ENCODE measurements at places on chromosomes 2 and 18.

GRCh38 chr2:238636269-238637073 is 209.7 kb downstream of the ASB1 start:
- DNase-seq, result no peak

DNA sequence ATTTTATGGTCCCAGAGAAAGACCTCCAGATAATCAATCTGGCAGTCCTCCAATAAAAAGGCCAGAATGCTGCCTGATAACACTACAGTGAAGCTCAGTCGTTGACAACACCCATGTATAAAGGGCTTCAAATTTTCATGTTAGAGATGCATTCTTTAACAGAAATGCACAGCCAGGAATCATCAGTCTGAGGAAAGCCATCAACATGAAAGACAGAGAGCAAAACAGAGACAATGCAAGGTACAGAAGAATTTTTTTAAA is 13.8 kb downstream of the BABAM2 start:
- DNase-seq, result no peak

DNA sequence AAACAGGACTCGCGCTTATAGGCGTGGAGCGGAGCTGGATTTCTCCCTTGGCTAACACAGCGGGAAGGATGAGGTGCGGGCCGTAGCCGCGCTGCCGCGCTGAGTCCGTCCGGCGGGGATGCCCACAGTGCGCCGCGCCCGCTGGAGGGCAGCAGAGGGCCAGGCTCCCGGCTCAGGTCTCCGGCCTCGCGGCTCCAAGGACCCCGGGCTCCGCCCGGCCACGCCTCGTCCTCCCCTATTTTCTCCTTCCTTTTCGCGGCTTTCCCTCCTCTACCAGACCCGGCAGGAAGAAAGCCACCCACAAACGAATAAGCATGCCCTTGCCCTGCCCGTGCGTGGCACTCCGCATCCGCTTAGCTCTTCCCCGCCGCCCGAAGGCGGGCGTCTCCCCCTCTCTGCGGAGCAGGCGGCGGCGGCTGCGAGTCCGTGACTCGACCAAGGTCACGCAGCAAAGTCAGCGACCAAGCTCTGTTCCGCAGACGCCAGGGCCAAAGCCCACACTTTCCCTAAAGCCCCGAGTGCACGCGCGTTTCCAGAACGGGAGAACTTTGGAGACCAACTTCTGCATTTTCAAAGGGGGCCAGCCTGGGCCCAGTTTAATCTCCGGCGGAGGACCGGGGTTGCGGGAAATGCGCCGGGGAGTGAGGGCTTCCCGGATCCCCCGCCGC is 48.5 kb downstream of the KCNIP3 start:
- DNase-seq, result peak; percentile 82

DNA sequence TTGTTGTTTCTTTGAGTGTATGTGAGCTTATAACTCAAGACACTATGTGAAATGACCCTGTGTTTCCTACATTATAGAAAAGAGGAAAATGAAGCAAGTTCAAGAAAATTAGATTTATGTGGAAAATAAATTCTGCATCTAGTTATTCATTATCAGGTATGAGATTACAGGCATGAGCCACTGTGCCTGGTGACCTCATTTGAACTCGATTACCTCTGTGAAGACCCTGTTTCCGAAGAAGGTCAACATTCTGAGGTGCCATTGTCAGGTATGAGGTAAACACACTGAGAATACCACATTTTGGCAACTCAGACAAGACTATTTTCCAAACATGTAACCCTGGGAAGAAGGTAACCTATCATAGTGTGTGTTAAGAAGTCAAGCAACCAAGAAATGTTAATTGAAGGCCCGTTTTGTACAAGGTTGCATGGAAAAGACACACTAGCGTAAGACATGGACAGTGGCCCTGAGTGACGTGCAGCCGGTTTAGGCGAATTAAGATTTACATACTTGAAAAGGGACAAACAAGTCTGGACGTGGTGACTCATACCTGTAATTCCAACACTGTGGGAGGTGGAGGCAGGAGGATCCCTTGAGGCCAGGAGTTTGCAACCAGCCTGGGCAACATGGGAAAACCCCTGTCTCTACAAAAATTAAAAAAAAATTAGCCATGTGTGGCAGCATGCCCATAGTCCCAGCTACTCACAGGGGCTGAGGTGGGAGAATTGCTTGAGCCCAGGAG is 186.6 kb downstream of the NEDD4L start:
- DNase-seq, result no peak

DNA sequence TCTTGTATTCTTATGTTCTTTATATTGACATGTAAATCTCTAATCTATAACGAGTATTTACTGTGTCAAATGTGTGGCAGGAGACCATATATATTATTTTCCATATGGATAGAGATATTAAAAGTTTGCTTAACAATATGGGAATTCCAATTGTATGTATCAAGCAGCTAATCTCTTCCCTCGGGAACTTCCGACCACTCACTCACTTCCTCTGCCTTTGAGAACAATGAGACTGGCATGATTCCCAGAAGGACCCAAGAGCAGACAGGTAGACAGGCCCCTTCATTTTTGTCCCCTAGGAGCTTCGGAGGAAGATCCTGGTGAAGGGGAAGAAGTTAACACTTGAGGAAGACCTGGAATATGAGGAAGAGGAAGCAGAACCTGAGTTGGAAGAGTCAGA is 24.1 kb downstream of the PLCD4 start:
- no peak for DNase-seq

DNA sequence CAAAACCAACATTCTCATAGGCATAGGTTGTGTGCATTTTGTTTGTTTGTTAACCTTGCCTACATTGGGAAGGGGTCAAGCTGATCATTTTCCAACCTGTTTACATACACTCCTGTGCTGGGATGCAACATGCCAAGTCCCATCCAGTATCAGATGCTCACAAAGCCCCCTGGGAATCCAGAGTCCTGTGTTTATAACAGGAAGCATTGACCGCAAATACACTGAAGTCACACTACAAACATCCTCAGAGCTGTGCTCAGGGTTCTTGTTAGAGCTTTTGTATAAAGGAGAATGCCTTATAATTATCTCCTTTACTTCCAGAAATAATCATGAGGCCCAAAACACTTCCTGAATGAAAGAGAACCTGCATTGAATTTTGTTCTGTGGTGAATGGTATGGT is 488.7 kb upstream of the TCF4 start:
- DNase-seq, result no peak

DNA sequence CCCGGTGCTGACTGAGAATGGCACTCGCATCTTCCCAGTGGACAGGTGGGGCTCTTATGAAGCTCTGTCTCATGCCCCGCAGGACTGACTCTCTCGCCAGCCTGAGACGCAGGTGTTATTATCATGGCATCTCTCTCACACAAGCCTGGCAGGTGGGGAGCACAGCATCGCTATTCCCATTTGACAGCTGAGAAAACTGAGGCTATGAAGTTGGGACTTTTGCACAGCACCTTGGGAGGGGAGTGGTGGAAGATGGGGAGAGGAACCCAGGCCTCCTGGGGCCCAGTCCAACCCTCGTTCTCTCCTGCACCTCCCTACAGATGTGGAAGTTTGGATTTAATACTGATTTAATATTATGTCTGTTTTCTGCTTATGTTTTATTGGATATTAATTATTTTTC is 9.0 kb upstream of the NTSR2 start:
- DNase-seq, result no peak

GRCh38 chr2:208297961-208298360 is 31.9 kb downstream of the PIKFYVE start:
- DNase-seq, result no peak

DNA sequence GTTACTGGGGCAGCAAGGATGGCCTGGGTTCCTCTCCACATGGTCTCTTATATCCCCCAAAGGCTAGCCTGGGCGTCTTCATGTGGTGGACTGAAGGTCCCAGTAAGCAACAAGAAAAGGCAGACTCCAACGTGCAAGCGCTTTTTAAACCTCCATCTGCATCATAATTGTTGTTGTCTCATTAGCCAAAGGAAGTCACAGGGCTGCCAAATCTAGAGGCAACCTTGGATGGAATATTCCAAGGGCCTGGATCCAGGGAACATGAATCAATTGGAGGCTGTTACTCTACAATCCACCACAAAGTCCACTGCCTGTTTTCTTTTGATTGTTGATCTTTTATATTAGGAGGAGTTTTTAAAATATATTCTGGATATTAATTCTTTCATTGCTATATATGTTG is 118.8 kb downstream of the SH3RF3 start:
- DNase-seq, result no peak

DNA sequence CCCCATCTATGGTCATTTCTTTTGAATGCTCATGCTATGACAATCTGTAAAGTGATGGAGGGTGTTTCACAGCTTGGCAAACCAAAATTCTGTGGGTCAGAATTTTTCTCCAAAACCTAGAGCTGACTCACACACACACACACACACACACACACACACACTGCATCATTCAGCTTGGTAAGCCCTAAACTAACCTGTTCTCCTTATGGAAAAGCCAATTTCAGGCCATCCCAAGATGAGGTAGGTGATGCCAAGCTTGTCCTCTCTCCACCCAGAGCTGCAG is 45.0 kb upstream of the NRP2 start:
- DNase-seq, result no peak

- no peak for DNase-seq
These were observed 131.6 kb upstream of the MSH6 start for GRCh38 chr2:47651296-47651695.

DNA sequence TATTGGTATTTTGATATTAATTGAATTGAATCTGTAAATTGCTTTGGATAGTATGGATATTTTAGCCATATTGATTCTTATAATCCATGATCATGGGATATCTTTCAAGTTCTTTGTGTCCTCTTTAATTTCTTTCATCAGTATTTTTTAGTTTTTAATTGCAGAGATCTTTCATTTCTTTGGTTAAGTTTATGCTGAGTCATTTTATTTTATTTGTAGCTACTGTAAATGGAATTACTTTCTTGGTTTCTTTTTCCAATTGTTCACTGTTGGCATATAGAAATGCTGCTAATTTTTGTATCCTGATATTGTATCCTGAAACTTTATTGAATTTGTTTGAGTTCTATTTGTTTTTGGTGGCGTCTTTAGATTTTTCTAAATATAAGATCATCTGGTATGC is 79.5 kb upstream of the DSEL start:
- DNase-seq, result no peak

- DNase-seq, result no peak
These were observed 262.8 kb upstream of the AGAP1 start for GRCh38 chr2:235230821-235231601.

DNA sequence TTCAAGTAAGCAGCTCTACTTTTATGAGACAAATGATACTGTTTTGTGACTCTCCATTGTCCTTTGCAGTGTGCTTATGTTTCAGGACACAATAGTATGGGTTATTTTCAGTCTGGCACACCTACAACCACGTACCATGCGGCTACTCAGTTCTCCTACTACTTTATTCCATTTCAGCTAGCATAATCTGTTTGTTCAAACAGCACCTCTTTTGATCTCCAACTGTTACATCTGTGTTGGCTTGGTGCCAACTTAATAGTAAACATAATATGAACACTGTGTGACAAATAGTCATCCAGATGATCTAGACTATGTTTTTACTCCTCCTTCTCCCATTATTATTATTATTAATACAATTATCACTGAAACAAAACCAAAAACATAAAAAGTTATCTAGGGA is 40.5 kb downstream of the MYO3B start:
- no peak for DNase-seq

GRCh38 chr2:35339211-35339610 is 1016.4 kb upstream of the CRIM1 start:
- no peak for DNase-seq

DNA sequence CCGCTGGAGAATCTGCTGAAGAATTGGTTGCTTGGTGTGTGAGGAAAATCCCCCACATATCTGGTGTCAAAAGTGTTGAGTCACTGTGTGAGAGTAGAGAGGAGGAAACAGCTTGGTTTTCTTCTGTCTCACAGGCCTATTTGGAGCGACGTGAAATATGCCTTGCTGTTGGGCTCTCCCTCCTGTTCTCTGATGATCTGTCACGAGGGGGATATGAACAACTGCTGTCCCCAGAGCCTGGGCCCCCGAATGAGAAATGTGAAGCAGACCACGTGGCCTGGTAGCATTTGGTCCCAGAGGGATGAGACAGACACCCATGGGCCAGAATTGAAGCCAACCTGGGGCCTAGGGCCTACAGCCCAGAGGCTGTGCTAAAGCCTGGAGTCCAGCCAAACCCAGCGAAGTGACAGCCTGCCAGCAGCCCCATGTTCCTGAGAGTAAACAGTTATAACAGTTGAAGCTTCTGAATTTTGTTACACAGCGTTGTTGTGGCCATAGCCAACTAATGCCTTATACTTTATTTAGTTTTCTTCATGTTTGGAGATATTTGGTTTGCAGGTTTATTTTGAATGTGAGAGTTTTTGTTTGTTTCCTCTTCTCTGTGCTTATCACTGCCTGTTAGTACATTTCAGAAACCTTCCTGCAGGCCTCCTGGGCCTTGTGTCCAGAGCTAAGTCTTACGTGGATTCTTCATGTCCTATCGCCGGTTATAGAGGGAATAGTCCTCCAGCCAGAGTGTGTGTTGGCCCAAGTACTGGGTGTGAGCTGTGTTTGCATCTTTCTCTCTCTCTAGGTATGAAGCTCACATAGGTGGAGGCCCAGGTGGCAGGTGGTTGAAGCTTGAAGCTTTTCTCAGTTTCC is 18.7 kb upstream of the COLEC12 start:
- DNase-seq, result no peak

DNA sequence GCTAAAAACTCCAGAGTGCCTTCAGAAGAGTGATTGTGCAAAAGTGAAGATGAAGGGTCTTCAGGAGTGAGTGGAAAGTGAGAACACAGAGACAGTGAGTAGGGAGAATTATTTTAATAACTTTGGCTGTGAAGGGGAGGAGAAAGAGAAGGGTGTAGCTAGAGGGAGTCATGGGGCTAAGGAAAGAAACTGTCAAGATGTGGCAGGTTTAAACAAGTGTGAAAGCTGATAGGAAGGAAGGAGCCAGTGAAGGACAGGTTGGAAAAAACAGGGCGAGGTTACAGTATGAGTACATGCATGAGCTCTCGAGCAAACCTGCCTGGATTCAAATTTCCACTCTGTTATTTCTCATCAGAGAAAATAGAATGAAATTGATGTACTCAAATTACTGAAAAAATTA is 17.8 kb downstream of the IL1F10 start:
- no peak for DNase-seq

- DNase-seq, result no peak
These were observed 109.6 kb downstream of the TRABD2A start for GRCh38 chr2:84771251-84771650.

Data from RKO (cell line).